ENCODE measurements at places on chromosomes 5 and 9. TPM values are rescaled to one million over a fixed set of nuclear protein-coding genes. Genes with fewer than 3 reads are reported as not detected.

The RGS7BP gene
- total RNA-seq, result 0.67 TPM

The LRRC26 gene
- not detected for total RNA-seq

The FCN1 gene
- total RNA-seq, result 16.1 TPM

The PJA2 gene
- 143 TPM for total RNA-seq

The SLC6A19 gene
- 0.09 TPM for total RNA-seq

The SPINK7 gene
- total RNA-seq, result not detected

The TXNDC8 gene
- total RNA-seq, result not detected

The LRRC19 gene
- total RNA-seq, result not detected

The CDC14B gene
- 45.1 TPM for total RNA-seq

The RFESD gene
- 3.9 TPM for total RNA-seq

The ABLIM3 gene
- 67.6 TPM for total RNA-seq

The CSNK1G3 gene
- total RNA-seq, result 64.6 TPM

The FRRS1L gene
- total RNA-seq, result 12.8 TPM

The TLR4 gene
- 25.3 TPM for total RNA-seq

The PLK2 gene
- total RNA-seq, result 145 TPM

The KIF20A gene
- total RNA-seq, result 0.67 TPM

The IL13 gene
- not detected for total RNA-seq

The NEUROG1 gene
- not detected for total RNA-seq

The GFPT2 gene
- 39.8 TPM for total RNA-seq

The LIFR gene
- total RNA-seq, result 106 TPM

The SPINK13 gene
- total RNA-seq, result not detected

The ISOC1 gene
- total RNA-seq, result 20.1 TPM

The WDR31 gene
- total RNA-seq, result 4.6 TPM

The ENTREP1 gene
- 2.9 TPM for total RNA-seq

The LOX gene
- total RNA-seq, result 25.3 TPM

The DCTN4 gene
- total RNA-seq, result 69.4 TPM

The SPATA31A6 gene
- total RNA-seq, result not detected

The ANKRD20A1 gene
- 4.1 TPM for total RNA-seq

The DAB2IP gene
- total RNA-seq, result 70.7 TPM

The ZNF883 gene
- total RNA-seq, result 3.6 TPM

The FOXE1 gene
- not detected for total RNA-seq
